Activated T-cell treated with anti-CD3 and anti-CD28 coated beads for 1 hour (primary cell): ENCODE measurements at places on chromosomes 3 and 15.

GRCh38 chr3:67662733-67663132, 8.3 kb upstream of the SUCLG2 start:
- DNase-seq, result no peak

GRCh38 chr3:49346797-49347251, 7.0 kb upstream of the USP4 start:
- DNase-seq, result no peak

GRCh38 chr15:98017150-98017964, 56.9 kb downstream of the ARRDC4 start:
- no peak for DNase-seq

- no peak for DNase-seq
Observed at GRCh38 chr3:76958274-76958673, 81.6 kb upstream of the ROBO2 start.

DNA sequence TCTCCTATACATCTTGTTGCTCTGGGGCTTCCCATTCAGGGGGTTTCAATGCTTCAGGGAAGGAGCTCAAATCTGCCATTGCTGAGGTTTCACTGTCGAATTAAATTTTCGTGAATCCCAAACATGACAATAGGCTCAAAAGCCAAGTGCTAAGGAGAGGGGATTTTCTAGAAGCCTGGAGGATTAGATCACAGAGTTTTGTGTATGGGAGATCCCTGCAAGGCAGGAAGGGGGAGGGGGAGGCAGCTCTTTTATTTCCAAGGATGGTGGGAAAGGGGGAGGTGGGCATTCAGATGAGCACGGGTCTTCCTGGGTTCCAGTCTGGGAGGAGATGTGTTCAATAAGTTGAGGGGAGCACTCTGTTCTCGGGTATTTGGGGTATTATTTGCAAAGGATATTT, 69.9 kb upstream of the DLG1 start:
- no peak for DNase-seq

DNA sequence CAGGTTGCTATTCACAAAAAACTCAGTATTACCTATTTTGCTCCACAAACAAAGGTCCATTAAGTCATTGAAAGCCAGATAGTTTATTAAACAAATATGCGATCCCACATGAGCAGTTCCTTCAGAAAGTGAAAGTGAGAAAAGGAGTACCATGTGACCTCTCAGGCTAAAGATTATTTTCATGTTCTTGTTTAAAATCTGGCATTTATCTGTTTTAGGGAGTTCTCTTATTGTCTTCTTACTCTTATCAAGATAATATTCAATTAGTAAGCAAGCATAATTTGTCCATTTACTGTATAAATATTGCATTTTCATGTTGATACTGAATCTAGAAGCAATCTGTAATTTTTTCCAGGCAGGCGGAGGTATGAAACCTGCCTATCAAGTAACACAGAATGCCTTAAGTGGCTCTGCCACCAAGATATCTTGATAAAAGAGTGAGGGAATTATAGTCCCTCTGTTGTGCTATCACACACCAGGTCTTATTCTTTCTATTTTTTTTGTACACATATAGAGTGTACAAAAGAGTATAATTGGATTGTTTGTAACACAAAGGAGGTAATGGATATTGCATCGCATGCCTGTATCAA, 20.1 kb upstream of the PLSCR5 start:
- no peak for DNase-seq

DNA sequence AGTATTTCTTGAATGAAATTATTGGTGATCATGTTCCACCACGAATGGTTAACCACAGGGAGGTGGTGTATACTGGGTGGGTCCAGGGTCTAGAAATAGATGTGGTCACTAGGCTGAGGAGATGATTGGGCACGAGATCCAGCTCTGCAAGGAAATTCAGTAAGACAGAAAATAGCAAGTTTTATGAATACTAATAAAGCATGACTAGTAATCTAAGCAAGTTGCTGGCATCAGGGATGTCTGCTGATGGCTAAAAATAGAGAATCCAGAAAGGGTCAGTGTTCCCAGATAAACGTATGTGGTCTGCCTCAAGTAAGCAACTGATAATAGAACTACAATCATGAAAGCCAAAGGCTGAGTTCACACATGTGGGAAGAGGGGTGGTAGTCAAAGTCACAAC, 108.3 kb upstream of the FRMD4B start:
- no peak for DNase-seq
